ENCODE measurements at places on chromosomes 5 and 9.

DNA sequence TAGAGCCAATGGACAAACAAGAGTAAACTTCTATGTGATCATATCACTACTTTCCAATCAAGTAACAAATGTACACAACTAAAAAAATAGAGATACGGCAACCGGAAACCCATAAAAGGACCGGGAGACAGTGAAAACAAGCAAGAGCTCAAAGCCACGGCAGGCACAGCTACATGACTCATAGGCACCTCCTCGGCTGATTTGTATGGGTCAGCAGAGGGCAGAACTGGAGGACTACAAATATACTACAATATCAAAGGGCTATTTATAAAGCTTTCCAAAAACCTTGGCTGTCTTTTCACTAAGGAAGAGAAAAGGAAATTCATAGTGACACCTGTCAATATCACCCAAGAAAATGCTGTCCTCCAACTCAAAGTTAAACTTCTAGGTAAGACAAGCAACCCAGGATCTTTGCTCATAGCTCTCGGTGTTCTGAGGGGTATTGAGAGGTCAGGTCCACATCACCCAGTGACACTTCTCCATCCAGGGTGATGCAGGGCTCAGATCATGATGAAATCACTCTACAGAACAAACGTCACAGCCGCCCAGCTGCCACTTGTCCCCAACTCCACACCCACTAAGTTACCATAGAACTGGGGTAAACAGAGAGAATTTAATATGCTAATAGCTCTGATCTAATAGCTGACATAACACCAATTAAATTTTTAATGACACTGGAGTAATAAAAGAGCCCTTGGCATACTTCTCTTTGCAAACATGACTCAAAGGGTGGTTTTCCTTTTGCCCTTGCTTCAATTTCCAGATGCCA is 41.3 kb downstream of the PFDN1 start:
- no peak for DNase-seq

DNA sequence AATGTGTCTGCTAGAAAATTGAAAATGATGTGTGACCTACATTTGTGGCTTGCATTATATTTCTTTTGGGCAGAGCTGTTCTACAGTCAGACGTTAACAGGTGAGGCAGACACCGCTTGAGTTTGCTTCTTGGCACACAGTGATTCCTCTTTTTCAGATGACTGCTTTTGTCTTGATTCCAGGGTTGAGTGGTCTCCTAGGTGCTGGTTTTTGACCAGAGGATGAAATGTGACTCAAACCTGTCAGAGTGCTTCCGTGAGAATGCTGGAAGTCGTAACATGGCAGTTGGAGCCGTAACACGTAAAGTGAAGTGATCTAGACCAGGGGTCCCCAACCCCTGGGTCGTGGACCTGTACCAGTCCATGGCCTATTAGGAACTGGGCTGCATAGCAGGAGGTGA is 28.3 kb upstream of the NDFIP1 start:
- no peak for DNase-seq

- DNase-seq: peak; percentile 13
These were observed 3.8 kb downstream of the BRINP1 start for GRCh38 chr9:119365291-119366027.

GRCh38 chr5:43560128-43560527 is 3.3 kb upstream of the PAIP1 start:
- DNase-seq: no peak

DNA sequence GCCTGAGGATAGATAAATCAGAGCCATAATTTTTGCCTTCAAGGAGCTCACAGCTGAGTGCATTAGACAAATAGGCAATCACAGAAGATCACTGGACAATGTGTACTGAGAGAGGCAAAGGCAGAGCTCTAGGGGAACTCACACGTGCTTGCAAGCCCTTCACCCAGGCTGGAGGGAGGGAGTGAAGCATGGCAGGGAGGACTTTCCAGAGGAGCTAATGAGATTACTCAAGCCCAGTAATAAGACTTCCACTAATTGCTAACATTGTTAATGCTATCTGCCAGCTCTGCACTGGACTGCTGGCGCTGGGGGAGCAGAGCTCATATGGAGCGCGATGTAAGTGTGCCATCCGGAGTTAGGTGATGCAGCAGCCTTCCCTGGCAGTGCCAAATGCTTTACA is 408.4 kb downstream of the NTRK2 start:
- peak; percentile 52 for DNase-seq

- no peak for DNase-seq
These were observed 23.1 kb downstream of the VCAN start for GRCh38 chr5:83494666-83495065.

DNA sequence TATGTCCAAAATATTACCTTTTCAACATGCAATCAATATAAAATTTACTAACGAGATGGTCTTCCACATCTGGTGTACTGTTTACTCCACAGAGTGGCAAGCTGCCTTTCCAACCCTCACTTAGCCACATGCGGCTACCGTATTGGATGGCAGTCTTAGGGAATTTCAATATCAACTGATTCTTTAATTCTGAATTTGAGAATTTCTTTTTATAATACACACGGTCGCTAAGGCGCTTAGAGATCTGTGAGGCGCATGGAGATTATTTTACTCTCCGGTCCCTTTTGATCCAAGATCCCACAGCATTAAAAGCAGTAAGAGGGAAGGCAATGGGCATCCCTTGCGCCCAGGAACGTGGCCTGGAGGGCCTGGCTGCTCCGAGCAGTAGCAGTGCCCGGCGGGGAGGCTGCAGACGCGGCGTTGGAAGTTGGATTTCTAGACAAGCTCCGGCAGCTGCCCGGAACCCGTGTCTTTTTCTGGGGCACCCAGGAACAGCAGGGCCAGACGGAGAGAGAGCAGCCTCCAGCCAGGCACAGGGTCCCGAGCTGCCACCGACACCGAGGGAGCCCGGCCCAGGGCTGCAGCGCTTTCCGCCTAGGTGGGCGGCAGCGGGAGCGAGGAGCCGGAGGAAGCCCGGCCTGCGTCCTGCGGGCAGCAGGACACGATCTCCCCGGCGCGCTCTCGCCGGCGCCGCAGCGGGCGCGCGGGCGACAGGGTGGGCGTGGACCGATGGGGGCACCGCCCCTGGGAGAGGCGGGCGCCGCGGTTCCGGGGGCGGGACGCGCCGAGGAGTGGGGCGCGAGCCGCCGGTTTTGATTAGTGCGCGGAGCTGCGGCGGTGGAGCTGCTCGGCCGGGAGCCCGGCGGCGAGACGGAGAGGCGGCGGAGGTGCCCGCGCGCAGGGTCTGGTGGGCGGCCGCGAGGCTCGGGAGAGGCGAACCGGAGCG is at the start of gene UGCG:
TSS of gene UGCG (plus strand) at position 819 of the 946 bp plus-strand sequence. CDS start 402 bp downstream, outside the sequence.
- peak; percentile 88 for DNase-seq

DNA sequence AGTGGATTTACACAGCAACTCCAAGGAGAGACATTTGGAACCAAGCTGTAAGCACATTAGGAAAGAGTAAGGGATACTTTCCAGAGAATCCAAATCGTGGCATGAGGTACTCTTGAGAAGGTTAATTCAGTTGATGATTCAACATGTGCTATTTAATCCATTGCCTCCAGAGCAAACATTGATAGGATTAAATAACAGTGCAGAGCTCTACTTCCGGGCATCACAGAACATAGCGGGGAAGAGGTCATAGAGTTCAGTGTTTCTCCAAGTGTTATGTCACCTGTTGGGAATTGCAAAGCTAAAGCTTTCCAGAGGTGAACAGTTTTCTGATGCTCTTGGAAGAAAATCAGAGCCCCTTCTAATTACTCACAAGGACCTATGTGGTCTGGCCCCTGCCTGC is 127.5 kb downstream of the PPP2R2B start:
- no peak for DNase-seq

DNA sequence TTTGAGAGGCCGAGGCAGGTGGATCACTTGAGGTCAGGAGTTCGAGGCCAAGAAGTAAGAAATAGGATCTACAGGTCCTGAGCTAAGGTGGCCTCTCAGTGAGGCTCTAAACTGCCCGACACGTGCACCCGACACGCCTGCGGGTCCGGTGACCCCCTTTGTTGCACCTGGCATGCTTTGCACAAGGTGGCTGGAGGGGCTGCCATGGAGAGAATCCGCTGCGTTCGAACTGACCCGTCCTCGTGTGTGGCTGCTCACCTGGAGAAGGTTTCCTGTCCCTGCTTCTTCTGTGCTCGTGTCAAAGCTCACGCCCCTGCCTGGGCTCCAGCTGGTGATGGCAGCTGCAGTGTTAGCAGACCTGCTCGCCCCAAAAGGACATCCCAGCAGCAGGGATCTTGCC is 5.7 kb upstream of the OLFM1 start:
- no peak for DNase-seq

DNA sequence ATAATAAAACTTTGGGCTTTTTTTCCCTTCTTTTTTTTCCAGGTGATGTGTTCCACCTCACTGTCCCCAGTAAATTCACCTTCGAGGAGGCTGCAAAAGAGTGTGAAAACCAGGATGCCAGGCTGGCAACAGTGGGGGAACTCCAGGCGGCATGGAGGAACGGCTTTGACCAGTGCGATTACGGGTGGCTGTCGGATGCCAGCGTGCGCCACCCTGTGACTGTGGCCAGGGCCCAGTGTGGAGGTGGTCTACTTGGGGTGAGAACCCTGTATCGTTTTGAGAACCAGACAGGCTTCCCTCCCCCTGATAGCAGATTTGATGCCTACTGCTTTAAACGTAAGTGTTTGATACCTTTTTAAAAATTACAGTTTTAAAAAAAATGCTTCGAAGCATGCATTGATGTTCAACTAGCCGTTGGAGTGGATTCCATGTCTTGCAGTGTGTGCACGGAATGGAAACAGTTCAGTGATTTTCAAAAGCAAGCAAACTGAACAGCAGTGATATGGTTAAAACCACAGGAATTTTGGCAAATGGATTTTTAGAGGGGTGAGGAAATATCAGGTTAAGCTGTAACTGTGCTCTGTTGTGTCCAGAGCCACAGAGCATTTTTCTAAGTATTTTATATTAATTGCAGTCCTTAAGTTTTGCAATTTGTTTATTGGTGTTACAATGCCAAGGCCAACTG is 40.7 kb downstream of the VCAN start:
- no peak for DNase-seq

GRCh38 chr5:6749026-6749716 is 35.9 kb downstream of the TENT4A start:
- no peak for DNase-seq

- DNase-seq: no peak
These were observed 16.0 kb upstream of the SMIM32 start for GRCh38 chr5:136208916-136209315.

DNA sequence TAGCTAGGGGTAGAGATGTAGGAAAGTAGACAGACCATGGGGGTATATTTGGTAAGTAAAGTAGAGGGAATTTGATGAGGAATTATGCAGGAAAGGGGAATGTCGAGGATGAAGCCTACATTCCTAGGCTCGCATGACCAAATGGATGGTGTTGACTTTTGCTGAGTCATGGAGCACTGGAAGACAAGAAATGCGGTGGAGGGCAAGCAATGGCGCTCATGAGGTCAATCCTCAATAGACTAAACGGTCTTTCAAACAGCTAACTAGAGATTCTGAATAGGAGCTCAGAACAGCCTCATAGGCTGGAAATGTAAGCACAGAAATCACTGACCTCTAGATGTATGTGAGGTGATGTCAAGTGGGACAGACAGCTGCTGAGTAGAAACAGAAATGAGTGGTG is 50.7 kb upstream of the FST start:
- no peak for DNase-seq

DNA sequence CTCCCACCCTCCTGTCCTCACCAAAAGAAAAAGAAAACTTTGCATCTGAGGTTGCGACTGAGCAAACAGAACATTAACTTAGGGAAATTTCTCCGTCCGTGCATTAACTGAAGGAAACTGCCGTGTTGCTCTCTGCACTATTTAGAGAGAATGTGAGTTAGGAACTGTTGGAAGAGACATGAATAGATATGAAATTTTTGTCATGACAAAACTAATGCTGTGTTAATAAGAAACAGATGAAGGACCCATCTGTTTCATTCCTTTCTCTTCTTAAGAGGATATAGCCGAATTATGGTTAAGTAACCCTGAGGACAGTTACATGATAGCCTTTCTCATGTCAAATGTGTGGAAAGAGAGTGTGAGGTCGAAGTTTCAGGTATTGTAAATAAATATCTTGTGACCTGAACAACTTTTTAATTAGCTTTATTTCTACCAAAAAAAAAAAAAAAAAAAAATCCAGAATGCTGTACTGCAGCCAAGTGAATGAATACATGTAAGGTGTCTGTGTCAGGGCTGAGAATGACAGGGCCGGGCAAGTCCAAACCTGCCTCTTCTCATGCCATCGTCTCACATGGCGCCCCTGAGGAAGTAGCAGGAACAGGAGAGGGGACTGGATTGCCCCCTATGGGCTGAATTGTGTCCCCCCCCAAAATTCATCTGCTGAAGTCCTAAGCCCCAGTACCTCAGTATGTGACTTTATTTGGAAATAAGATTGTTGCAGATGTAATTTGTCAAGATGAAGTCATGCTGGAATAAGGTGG is 35.6 kb upstream of the ANKRD33B start:
- DNase-seq: no peak

- no peak for DNase-seq
These were observed 169.4 kb downstream of the MAPKAP1 start for GRCh38 chr9:125537442-125538091.

- DNase-seq: no peak
These were observed 78.8 kb upstream of the GPBP1 start for GRCh38 chr5:57094753-57095683.

- DNase-seq: no peak
These were observed 30.0 kb upstream of the RNF130 start for GRCh38 chr5:180101451-180102105.

- DNase-seq: peak; percentile 82
These were observed 278.4 kb downstream of the NSG2 start for GRCh38 chr5:174323878-174324281.

DNA sequence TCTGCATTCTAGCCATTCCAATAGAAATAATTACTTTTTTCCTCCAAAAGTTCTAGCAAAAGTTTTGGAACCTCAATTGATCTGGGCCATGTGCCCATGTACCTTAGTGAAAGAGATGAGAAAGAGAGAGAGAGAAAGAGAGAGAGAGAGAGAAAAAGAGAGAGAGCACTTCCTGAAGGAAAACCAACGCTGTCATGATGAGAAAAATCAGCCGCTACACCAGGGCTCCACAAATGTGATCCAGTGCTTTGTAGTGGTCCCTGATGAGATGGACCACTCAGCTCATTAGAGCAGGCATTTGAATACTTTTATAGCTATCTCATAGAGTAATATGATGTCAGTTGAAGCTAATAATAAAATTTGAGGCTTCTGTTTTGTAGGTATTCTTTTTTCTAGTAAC is 7.7 kb upstream of the GAS1 start:
- DNase-seq: no peak

- DNase-seq: no peak
These were observed 82.3 kb downstream of the PTCD2 start for GRCh38 chr5:72402381-72402890.

- no peak for DNase-seq
These were observed 293.2 kb upstream of the IRX4 start for GRCh38 chr5:2175842-2176404.

GRCh38 chr5:141234109-141234667 is 11.0 kb upstream of the PCDHB15 start:
- peak; percentile 16 for DNase-seq
